SJSA1 (cell line): ENCODE measurements at places on chromosomes 7 and 10. TPM values are rescaled to one million over a fixed set of nuclear protein-coding genes. Genes with fewer than 3 reads are reported as not detected.

DNA sequence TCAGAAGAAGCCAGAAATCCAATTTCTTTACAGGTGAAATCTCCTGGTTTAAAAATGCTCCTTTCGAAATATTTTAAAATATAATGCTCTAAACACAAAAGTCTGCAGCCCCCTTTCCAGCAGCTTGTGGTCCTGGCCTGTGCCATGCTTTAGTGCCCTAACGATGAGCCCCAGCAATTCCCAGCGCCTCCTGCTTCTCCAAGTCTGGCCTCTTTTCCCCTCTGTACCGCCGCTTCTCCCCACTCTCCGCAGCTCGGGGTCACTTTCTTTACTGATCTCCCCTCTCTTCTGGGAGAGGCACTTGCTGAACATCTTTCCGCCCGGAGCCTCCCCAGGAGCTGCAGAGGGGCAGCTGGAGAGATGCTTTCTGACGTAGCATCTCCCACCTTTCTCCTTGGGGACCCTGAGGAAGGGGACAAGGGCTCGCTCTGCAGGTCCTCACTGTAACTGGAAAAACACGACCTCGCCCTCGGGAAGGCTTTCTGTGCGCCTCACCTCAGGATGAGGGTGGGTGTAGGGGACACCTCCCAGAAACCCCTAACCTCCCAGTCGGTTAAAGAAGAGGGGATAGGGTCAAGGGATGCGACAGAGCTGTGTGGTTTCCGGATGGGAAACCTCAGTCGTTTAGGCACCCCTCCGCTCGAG lies 565 bp upstream of the INA start:
- no peak overlapping the region for H3K27ac ChIP-seq
- H3K27me3 ChIP-seq: peaks cover 45% of the 10 kb centered on the region
- H3K36me3 ChIP-seq: no peaks in the 10 kb centered on the region

- H3K4me3 ChIP-seq: no peak overlapping the region
- peaks cover 13% of the 10 kb centered on the region for H3K4me1 ChIP-seq
- no peaks in the 10 kb centered on the region for H3K27me3 ChIP-seq
- DNase-seq: no peak
Measured at GRCh38 chr10:77960829-77961329, 34.3 kb upstream of the DLG5 start.

DNA sequence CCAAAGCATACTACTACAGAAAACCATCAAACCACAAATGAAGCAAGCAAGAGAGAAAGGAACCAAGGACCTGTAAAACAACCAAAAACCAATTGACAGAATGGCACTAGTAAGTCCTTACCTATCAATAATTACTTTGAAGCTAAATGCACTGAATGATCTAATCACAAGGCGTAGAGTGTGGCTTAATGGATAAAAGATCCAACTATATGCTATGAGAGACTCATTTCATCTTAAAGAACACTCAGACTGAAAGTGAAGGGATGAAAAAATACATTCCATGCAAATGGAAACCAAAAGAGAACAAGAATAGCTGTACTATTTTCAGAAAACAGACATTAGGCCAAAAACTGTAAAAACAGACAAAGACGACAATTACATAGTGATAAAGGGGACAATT lies 70.7 kb downstream of the CRPPA start:
- H3K27ac ChIP-seq: no peak overlapping the region
- DNase-seq: no peak
- H3K4me3 ChIP-seq: no peak overlapping the region
- no peaks in the 10 kb centered on the region for H3K27me3 ChIP-seq
- H3K36me3 ChIP-seq: no peaks in the 10 kb centered on the region

GRCh38 chr7:24102988-24103387 lies 181.0 kb upstream of the NPY start:
- no peaks in the 10 kb centered on the region for H3K36me3 ChIP-seq
- no peak overlapping the region for H3K4me3 ChIP-seq
- no peaks in the 10 kb centered on the region for H3K4me1 ChIP-seq

GRCh38 chr10:70977625-70978024 lies 89.3 kb upstream of the PCBD1 start:
- no peak for DNase-seq
- no peak overlapping the region for H3K27ac ChIP-seq
- H3K4me3 ChIP-seq: no peak overlapping the region
- no peaks in the 10 kb centered on the region for H3K36me3 ChIP-seq
- H3K27me3 ChIP-seq: no peaks in the 10 kb centered on the region; the same call in 1 of the 2 replicates

- no peak for DNase-seq
- no peak overlapping the region for H3K27ac ChIP-seq
- H3K4me1 ChIP-seq: no peaks in the 10 kb centered on the region
- no peaks in the 10 kb centered on the region for H3K27me3 ChIP-seq
- H3K36me3 ChIP-seq: no peaks in the 10 kb centered on the region
- H3K4me3 ChIP-seq: no peak overlapping the region
Measured at GRCh38 chr10:21814866-21815265, 188.7 kb downstream of the DNAJC1 start.

DNA sequence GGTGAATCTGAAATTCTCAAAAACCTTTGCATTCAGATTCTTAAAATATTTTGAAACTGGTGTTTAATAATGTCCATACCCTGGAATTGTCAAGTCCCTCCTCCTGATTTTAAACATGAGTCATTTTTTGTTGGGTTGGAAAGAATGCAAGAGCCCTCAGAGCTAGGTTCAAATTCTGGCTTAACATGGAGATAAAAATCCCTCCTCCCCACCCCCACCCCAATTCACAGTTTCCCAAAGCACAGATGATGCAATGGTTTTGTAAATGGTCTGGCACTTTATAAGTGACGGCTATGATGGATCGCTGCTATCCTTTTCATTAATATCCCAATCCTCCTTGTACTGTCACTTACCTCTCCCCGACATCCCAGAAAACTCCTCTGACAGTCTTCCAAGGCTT lies 332.8 kb downstream of the PLXNA4 start:
- no peaks in the 10 kb centered on the region for H3K4me1 ChIP-seq
- no peak for DNase-seq
- H3K4me3 ChIP-seq: no peak overlapping the region
- no peak overlapping the region for H3K27ac ChIP-seq
- no peaks in the 10 kb centered on the region for H3K36me3 ChIP-seq
- peaks cover 5% of the 10 kb centered on the region; the same call in 1 of the 2 replicates for H3K27me3 ChIP-seq

The KIAA1217 gene
- total RNA-seq: 1.1 TPM in 2 replicates

The NOS3 gene
- not detected in 2 replicates for total RNA-seq

The CYP3A4 gene
- not detected in 2 replicates for total RNA-seq

The HECW1 gene
- total RNA-seq: 19.1 TPM in 2 replicates
